ENCODE measurements at places on chromosomes 3 and 15.

DNA sequence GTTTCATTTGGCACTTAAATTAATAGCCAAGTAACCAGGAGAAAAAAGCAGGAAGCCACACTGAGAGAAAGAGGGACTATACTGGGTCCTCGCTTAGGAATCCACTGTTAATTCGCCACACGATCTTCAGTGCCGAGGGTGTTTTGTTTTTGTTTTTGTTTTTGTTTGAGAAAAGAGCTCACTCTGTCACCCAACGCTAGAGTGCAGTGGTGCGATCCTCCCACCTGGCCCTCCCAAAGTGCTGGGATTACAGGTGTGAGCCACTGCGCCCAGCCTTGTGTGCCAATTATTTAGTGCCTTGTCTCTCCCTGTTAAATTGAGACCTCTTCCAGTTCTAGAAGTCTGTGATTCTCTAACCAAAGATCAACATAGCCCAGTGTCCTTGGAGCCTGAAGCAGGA is 53.8 kb upstream of the TPM1 start:
- no peak for DNase-seq

GRCh38 chr3:54146506-54147239 is 24.3 kb downstream of the CACNA2D3 start:
- no peak for DNase-seq

DNA sequence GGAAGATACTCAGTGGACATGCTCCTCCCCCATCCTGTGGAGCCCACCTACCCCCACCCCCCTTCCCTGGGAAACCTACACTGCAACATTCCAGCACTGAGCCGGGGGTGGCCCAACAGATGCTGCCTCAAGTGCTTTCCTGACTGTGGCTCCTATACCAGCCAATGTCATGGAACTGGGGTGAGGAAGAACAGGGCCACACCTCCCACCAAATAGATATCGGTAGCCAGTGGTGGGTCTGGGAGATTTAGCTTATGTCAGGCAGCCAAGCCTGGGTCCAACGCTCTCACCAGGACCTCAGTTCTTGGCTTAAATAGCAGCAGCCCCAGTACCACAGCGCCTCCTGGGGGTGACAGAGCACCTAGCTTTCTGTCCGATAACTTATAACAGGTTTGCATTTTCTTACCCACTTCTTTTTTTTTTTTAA is 30.3 kb downstream of the CDC25A start:
- peak; percentile 30 for DNase-seq

- DNase-seq = no peak
Observed at GRCh38 chr3:156906275-156906674, 80.1 kb downstream of the LEKR1 start.

DNA sequence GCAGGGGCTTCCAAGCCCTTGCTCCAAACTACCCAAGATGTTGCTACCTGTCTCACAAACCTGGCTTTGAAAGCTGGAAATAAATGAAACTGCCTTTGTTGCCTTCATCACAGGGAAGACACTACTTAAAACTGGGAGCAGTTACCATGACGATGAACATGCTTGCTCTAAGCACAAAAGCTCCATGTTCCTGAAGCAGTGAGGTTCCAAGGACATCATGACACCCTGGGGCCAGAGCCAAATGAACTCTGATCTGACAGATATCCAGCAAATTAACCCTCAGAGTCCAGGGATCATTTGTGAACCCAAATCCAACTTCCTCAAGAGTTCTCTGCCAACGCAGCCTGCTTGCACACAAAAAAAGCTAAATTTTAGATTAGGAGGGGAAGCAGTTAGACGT is 10.7 kb downstream of the TRAIP start:
- no peak for DNase-seq
